ENCODE measurements at places on chromosomes 13 and 19.

- DNase-seq, result no peak
These were observed 9.8 kb downstream of the MEDAG start for GRCh38 chr13:30915691-30916541.

DNA sequence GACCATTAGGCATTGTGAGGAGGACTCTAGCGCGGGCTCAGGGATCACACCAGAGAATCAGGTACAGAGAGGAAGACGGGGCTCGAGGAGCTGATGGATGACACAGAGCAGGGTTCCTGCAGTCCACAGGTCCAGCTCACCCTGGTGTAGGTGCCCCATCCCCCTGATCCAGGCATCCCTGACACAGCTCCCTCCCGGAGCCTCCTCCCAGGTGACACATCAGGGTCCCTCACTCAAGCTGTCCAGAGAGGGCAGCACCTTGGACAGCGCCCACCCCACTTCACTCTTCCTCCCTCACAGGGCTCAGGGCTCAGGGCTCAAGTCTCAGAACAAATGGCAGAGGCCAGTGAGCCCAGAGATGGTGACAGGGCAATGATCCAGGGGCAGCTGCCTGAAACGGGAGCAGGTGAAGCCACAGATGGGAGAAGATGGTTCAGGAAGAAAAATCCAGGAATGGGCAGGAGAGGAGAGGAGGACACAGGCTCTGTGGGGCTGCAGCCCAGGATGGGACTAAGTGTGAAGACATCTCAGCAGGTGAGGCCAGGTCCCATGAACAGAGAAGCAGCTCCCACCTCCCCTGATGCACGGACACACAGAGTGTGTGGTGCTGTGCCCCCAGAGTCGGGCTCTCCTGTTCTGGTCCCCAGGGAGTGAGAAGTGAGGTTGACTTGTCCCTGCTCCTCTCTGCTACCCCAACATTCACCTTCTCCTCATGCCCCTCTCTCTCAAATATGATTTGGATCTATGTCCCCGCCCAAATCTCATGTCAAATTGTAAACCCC lies 2.8 kb upstream of the CEACAM5 start:
- peak; percentile 39 for DNase-seq

DNA sequence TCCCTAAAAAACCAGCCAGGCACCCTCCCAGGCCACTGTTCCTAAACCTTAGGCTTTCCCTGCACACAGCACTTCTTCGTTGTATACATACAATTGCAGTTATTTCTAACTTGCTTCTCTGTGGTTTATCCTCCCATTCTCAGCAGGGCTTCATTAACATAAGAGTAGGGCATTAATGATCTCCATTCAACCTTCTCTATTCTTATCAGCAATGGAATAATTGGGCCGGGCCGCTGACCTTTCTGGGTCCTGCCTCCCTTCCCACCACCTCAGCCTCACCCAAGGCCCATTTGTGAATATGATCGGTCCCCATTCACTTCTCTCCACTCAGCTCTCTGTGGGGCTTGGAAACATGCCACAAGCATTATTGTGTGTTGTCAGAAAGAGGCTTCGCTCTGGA lies 184.2 kb downstream of the SUCLA2 start:
- no peak for DNase-seq

GRCh38 chr13:25085125-25085742 lies 10.7 kb upstream of the PABPC3 start:
- DNase-seq, result peak; percentile 40

- DNase-seq, result peak; percentile 71
These were observed 9.6 kb downstream of the FSD1 start for GRCh38 chr19:4313847-4314490.

DNA sequence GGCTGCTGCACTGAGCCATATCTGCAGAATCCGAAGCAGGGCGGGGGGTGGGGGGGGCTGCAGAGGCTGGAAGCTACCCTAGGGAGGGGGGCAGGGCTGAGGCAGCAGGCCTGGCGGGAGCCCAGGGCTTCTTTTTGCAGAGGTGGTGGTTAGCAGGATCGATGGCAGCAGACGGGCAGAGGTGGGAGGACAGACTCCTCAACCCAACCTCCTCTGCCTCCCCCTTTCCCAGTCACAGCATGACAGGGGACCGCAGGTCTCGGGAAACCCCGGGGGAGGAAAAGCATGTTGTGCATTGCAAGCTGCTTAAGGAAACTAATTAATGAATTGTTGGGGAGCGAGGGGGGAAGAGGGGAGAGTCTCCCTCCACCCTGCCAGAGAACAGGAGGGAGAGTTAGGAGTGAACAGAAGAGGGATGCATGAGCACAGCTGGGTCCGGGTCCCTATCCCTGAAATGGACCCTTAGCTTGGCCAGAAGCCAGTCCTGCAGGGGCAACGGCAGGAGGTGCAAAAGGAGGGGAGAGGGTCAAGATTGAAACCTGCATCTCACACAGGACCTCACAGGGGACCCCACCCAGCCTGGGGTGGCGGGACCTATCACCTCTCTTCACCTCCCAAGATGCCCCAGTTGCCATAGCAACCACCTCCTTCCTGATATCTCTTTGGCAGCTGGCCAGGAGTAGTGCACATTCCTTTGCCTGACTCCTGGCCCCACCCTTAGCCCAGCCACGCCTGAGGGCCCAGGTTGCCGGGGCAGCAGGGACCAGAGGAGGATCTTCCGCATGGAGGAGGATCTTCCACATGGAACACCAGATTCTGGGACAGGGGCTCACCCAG lies 1.8 kb downstream of the FXYD7 start:
- no peak for DNase-seq

- DNase-seq, result no peak
These were observed 442.2 kb upstream of the KLF12 start for GRCh38 chr13:74576420-74576819.

- no peak for DNase-seq
These were observed 5.3 kb downstream of the LYPD4 start for GRCh38 chr19:41839211-41839610.

Data from suppressor macrophage treated with lipopolysaccharide for 1 hour (primary cell).